ENCODE measurements at places on chromosomes 6 and 20.

DNA sequence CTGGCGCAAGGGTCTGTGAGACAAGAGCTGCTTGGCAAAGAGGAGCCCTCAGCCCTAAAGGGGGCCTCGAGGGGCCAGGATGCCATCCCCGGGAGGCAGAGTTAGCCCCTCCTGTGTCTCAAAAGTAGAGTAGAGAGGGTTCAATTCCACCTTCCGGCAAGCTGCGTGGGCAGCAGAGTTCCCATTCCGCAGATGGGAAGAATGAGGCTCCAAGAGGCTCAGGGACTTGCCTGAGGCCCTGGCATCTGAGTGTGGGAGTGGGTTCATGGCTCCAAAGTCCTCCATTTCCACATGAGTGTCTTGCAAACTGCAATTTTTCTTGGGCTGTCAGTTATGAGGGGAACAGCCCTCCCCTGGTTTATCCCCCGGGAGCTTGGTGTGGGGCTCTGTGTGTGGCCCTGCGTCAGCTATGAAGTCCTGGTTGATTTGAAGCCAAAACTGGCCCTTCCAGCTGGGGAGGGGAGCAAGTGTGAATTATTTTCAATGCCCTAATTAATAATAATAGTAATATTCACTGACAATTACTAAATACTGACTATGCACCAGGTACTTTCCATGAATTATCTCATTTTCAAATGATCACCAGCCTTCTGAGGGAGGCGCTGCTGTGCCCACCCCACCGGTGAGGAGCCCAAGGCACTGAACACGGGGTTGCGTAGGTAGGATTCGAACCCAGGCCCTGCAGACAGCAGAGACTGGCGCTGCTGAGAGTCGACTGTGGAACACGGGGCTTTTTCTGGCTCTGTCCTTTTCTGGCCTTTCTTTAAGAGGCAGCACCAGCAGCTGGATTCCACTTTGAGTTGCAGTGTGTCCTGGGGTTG is 153.0 kb upstream of the PTPN1 start:
- DNase-seq = no peak

DNA sequence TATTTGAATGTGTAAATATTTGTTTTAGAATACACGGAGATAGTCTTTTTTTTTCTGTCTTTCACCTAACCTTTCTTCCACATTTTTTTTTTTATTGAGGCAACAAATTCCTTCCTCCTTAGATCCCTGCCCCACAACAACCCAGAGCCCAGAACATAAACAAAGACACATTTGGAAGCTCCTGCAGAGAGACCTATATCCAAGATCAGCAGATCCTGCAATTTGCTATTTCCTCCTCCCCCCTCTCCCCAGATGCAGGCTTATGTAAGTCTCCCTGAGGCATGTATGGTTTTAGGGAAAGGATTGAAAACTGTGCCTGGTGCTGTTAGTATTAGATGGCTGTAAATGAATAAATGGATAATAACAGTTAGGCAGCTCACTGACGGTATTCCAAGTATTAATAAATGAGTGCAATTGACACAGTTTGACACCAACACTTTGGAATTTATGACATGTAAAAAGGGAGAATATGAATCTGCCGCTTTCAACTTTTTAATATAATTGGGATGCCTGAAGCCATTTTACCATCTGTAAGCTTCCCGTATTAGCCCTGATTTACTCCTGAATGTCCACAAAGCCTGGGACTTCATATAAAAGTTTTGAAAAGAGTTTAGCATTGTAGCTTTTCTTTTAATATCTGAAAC is 608.3 kb upstream of the CITED2 start:
- no peak for DNase-seq

- no peak for DNase-seq
These were observed 1101.9 kb downstream of the PRIM2 start for GRCh38 chr6:58419321-58419720.

- no peak for DNase-seq
These were observed 15.1 kb upstream of the AFDN start for GRCh38 chr6:167811442-167812087.

GRCh38 chr6:14505401-14505800 is 387.8 kb downstream of the CD83 start:
- no peak for DNase-seq

- DNase-seq = no peak
These were observed 54.9 kb downstream of the MYH7B start for GRCh38 chr20:35010405-35011192.

GRCh38 chr6:43150051-43150751 is 20.9 kb upstream of the SRF start:
- DNase-seq = no peak

- peak; percentile 74 for DNase-seq
These were observed 84.9 kb downstream of the TRIM27 start for GRCh38 chr6:28838634-28839442.

GRCh38 chr6:37804586-37804985 is 14.9 kb upstream of the ZFAND3 start:
- DNase-seq = no peak

DNA sequence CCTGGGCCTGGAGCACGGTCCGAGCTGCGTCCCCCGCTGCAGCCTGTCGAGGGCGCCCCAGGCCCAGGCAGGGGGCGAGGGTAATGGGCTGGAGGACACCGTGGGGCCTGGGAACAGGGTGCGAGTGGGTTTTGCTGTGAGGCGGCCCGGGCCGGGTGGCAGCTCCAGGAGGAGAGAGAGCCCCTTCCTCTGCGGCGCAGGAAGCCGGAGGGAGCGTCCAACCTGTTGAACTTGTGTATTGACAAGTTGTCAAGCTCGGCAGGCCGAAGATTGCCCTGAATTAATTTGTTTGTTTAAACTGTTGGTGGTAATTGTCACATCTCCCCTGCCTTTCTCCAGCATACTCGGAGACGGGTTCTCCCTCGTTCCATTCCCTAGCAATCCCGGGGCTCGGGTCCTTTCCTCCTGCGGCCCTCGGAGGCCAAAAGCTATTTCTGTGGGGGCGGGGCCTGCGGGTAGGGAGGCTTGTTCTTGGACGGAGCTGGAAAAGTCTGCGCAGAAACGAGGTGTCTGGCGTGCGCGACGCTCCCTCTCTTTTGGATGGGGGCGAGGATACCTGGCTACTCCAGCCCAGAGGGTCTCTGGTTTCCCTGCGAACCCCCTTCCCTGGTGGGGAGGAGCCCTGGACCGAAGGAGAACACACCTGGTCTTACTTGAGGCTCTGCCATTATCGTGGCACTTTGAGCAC is 9.9 kb downstream of the NR2E1 start:
- no peak for DNase-seq

DNA sequence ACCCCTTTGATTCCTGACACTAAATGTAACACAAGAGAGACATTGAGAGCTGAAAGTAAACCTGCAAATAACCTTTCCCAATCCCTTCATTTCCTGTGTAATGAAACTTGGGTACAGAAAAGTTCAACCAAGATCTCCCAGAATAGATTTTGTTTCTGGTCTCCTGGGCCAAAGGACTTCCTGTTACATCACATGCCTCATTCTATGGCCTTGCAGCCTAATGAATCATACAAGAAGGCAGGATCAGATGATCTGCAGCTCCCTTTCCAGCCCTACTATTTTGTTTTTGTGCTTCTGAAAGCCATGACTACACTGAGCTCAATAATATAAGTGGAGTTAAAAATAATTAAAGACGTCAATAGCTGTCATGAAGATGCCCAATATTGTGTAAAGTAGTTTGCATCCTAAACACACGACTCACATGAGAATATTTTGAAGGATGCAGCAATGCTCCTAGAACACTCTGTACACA is 73.4 kb upstream of the NOX3 start:
- DNase-seq = peak; percentile 6

Measured in germinal center (tissue), 1 donor.